CD8-positive, alpha-beta memory T cell (primary cell): ENCODE measurements at places on chromosomes 7 and 10.
A peak's percentile ranks its signal among the peaks of the same experiment; 100 is the strongest.

DNA sequence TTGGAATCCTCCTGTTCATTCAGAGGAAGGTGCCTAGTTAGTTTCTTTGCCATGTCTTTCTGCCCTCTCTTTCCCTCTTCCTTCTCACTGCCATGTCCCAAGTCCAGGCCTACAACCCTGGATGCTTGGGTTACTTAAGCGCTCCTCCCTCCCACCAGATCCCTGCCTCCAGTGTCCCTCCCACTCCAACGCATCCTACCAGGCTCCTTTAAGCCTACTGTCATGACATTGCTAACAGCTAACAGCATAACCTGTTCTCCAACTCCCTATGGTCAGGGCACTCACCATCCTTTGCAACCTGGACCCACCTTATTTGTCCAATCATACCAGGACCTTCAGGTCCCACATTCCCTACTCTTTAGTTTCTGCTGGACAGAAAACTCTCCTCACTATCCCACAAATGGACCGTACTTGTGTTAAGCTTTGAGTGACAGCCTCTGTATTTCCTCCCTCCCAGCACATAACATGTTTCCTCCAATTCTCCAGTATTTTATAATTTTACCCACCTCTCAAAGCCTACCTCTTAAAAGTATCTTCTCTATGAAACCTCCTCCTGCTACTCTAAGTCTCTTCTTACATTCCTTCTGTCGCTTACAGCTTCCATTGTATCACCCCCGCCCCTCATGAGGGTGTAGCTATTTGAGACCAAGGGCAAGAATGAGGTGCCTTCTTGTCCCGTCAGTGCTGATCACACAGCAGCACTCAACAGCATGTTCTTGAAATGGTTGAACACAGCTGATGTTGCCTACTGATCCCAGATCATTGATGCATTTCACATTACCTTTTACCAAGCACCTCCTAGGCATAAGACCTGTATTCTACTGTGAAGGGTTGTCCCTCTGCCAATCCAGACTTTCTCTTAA lies 1.7 kb downstream of the BLNK start:
- no peak overlapping the region for H3K27ac ChIP-seq
- DNase-seq = no peak
- no peak overlapping the region for H3K4me3 ChIP-seq
- no peaks in the 10 kb centered on the region for H3K36me3 ChIP-seq

- no peak overlapping the region for H3K4me3 ChIP-seq
- H3K36me3 ChIP-seq = no peaks in the 10 kb centered on the region
- no peaks in the 10 kb centered on the region for H3K4me1 ChIP-seq
- no peak for DNase-seq
- no peak overlapping the region for H3K27ac ChIP-seq
These were observed 176.4 kb upstream of the ANK3 start for GRCh38 chr10:60566096-60566495.

DNA sequence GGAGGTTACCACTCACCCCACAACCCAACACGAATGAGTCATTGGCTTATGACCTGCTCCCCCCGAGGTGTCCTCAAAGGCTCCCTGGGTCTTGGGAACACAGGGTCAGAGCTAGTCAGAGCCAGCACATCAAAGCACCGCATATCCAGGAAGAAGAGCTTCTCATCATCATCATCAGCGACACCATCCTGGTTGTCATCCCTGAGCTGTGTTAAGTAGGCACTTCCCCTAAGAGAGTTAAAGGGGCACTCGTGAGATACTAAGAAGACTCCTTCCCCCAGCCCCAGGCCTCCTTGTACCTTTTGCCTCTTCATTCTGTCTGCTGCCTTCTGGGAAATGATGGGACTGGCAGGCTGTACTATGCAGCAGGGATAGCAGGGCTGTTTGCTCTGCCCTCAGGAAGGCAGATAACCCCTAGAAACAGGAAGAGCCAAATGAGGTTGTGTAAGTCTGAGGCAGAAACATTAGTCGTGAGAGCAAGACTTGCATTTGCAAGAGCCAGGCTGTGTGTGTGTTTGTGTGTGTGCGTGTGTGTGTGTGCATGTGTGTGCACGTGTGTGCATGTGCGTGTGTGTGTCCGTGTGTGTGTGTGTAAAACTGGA lies 11.1 kb upstream of the CPA1 start:
- DNase-seq = peak; percentile 32
- H3K27ac ChIP-seq = no peak overlapping the region
- no peak overlapping the region for H3K4me3 ChIP-seq
- H3K27me3 ChIP-seq = no peaks in the 10 kb centered on the region

GRCh38 chr7:88201305-88201704 lies 18.5 kb downstream of the SRI start:
- H3K27me3 ChIP-seq = no peaks in the 10 kb centered on the region
- peaks cover 10% of the 10 kb centered on the region for H3K36me3 ChIP-seq
- H3K4me3 ChIP-seq = no peak overlapping the region
- DNase-seq = no peak
- no peaks in the 10 kb centered on the region for H3K4me1 ChIP-seq

DNA sequence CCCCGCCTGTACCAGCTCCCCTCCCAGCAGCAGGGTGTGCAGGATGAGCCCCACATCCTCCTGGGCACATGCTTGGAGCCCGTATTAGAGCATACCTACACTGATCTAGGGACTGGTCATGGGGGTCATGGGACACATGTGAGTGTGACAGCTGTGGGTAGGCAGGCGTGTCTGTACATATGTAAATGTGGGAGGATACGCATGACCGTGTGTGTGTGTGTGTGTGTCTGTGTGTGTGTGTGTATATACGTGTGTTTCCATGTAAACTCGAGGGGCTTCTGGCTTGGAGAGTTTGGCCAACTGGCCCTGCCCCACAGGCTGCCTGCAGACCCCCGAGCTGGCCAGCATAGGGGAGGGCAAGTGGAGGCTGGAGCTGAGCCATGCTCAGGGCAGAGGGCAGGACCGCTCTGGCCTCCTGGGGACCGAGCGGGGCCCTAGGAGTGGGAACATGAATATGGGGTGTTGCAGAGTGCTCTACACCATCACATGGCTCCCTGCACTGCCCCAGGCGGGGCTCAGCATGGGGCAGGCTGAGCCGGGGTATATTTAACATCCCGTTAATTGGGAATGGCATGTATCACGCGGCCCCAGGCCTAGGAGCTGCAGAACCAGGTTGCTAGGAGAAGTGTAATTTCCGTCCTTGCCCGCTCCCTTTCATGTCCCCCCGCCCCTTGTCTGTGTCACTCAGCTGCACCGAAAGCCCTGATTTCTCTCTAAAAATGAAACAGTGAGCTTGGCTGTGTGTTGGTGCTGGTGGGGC lies 152.7 kb upstream of the PCBD1 start:
- H3K27ac ChIP-seq = no peak overlapping the region
- DNase-seq = no peak
- H3K27me3 ChIP-seq = no peaks in the 10 kb centered on the region
- H3K4me1 ChIP-seq = no peaks in the 10 kb centered on the region

DNA sequence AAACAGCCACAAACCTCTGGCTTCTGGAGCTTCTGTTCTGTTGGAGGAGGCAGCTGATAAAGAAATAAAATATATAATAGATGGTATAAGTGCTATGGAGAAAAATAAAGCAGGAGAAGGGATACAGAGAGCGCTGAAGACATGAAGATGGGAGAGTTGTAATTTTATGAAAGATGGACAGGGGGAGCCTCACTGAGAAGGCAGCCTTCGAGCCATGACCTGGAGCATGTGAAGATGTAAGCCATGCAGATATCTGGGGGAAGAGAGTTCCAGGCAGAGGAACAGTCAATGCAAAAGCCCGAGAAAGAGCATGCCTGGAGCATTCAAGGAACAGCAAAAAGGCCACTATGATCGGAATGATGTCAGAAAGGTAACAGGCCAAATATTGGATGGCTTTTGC lies 187.5 kb downstream of the KIAA1217 start:
- no peaks in the 10 kb centered on the region for H3K27me3 ChIP-seq
- H3K27ac ChIP-seq = no peak overlapping the region
- no peak for DNase-seq
- no peaks in the 10 kb centered on the region for H3K36me3 ChIP-seq
- no peaks in the 10 kb centered on the region for H3K4me1 ChIP-seq

- DNase-seq = no peak
- no peak overlapping the region for H3K4me3 ChIP-seq
- H3K36me3 ChIP-seq = no peaks in the 10 kb centered on the region
- no peak overlapping the region for H3K27ac ChIP-seq
- no peaks in the 10 kb centered on the region for H3K4me1 ChIP-seq
These were observed 292.3 kb downstream of the GRID1 start for GRCh38 chr10:86074294-86074693.

- no peaks in the 10 kb centered on the region for H3K36me3 ChIP-seq
- no peaks in the 10 kb centered on the region for H3K27me3 ChIP-seq
- no peak for DNase-seq
- no peak overlapping the region for H3K4me3 ChIP-seq
These were observed 101.3 kb downstream of the KAT6B start for GRCh38 chr10:74927701-74928100.

GRCh38 chr7:108824840-108825580 lies 255.3 kb downstream of the DNAJB9 start:
- no peaks in the 10 kb centered on the region for H3K36me3 ChIP-seq
- no peaks in the 10 kb centered on the region for H3K27me3 ChIP-seq
- H3K27ac ChIP-seq = no peak overlapping the region
- DNase-seq = no peak
- H3K4me1 ChIP-seq = no peaks in the 10 kb centered on the region

- H3K4me3 ChIP-seq = no peak overlapping the region
- no peak for DNase-seq
- H3K36me3 ChIP-seq = no peaks in the 10 kb centered on the region
These were observed 186.4 kb downstream of the LRRC4 start for GRCh38 chr7:127844707-127845331.

DNA sequence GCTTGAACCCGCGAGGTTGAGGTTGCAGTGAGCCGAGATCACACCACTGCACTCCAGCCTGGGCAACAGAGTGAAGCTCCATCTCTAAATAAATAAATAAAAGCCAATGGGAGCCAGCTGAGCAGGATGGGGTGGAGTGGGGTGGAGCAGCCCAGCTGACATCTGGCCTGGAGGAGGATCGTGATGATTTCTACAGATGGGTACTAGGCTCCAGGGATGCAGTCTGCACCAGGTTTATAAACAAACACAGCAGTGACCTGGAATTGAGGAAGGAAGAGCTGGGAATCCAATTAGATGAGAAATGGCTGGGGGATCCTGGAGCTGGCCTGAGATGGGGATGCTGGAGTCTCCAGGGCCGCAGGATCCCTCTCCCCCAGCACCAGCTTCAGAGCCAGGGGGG lies 7.3 kb upstream of the GRIFIN start:
- no peak for DNase-seq
- no peaks in the 10 kb centered on the region for H3K4me1 ChIP-seq
- H3K27ac ChIP-seq = no peak overlapping the region
- H3K36me3 ChIP-seq = no peaks in the 10 kb centered on the region

DNA sequence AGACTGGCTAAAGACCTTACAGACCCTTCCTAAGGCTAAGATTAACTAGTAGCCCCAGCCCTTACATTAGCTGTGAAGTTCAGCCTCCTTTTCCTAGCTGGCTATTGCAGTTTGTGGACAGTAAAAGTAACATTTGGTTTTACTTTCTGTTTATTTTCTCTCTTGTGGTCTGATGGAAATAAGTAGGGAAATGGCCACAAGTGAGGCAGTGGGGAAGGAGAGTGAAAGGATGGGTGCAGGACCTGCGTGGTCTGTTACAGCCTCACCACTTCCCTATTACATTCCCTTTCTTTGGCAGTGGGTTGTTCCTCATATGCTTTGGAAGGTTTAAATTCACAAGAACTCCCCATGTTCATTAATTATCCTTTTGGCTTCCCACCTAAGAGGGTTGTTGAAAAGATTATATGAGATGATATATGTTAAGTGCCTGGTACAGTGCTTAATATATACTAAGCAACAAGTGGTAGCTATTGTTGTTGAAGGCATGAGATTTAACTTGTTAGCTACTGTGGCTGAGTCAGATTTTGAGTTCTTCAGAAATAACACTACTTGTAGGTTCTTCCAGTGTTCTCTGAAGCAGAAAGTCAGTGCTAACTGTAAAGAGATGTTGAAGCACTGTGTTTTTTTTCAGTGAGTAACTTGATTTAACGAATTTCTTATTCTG lies 181.7 kb downstream of the ST7 start:
- H3K36me3 ChIP-seq = peaks cover 4% of the 10 kb centered on the region
- DNase-seq = no peak
- H3K27ac ChIP-seq = no peak overlapping the region
- H3K4me1 ChIP-seq = no peaks in the 10 kb centered on the region
- no peaks in the 10 kb centered on the region for H3K27me3 ChIP-seq
- no peak overlapping the region for H3K4me3 ChIP-seq

- peaks cover under 1% of the 10 kb centered on the region for H3K4me1 ChIP-seq
- no peak overlapping the region for H3K4me3 ChIP-seq
- H3K27ac ChIP-seq = no peak overlapping the region
- peaks cover under 1% of the 10 kb centered on the region for H3K36me3 ChIP-seq
- DNase-seq = no peak
These were observed 9.1 kb downstream of the TRIM56 start for GRCh38 chr7:101094376-101094775.
